ENCODE measurements at places on chromosomes 1 and 21.
A peak's percentile ranks its signal among the peaks of the same experiment; 100 is the strongest.

DNA sequence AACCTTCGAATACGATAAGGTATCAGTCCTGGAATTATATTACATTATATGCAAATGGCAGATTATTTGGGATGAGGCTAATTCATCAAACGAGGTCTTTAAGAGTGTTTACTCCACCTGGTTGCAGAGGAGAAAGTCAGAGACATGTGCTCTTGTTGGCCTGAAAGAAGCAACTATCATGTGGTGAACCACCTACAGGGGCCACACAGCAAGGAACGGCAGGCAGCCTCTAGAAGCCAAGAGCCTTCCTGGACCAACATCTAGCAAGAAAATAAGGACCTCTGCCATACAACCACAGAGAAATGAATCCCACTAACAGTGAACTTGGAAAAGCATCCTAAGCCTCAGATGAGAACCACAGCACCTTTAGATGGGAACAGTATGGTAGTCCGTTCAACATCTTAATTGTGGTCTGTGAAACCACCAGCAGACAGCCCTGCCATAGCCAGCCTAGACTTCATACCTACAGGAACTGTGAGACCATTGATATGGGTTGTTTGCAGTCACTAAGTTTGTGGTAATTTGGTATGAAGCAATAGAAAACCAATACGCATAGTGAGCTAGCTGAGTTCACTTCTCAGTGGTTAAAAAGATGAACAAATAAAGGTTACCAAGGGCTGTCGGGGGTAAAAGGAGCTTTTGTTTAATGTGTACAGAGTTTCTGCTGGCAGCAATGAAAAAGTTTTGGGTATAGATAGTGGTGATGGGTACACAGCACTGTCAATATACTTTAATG, 345.7 kb upstream of the RUNX1 start:
- no peak for DNase-seq

GRCh38 chr1:20361805-20362381, 71.2 kb downstream of the VWA5B1 start:
- DNase-seq = peak; percentile 10

GRCh38 chr1:65992165-65992821, 199.6 kb downstream of the PDE4B start:
- no peak for DNase-seq

DNA sequence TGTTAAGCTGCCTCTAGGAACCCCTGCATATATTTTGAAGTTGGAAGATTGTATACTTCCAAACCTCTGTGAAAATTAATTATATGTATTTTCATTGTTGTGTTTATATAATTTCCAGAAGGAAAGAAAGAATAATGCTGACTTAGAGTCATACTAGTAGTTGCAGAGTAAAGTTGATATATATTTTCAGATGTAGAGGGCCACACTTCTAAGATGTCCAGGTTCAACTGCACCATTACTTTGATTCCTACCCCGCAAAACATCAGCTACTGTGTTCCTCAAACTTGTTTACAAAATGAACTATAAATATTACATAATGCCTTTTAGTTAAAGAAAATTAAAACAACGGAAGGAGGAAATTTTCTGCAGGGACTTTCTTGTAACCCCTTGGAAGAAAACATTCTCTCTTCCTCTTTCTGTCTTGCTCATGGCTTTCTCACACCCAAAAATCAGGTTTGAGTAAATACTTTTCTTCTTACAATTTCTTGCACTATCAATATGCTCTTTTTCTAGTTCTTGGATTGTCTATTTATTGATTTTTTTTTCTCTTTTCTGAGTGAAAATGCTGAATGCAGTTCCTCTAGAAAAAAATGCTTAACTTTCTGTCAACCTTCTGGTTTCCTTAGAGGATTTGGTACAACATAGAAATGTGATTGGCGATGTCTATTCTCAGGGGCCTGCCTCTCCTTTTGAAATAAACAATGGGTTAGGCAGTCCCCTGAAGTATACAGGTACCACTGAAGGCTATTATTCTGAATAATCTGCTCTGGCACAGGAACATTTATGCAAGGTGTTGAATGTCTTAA, 867.8 kb downstream of the TTLL7 start:
- DNase-seq = no peak

- DNase-seq = no peak
Observed at GRCh38 chr1:237700181-237700580, 190.5 kb downstream of the ZP4 start.

GRCh38 chr1:1075148-1075935, 1.2 kb upstream of the RNF223 start:
- no peak for DNase-seq

DNA sequence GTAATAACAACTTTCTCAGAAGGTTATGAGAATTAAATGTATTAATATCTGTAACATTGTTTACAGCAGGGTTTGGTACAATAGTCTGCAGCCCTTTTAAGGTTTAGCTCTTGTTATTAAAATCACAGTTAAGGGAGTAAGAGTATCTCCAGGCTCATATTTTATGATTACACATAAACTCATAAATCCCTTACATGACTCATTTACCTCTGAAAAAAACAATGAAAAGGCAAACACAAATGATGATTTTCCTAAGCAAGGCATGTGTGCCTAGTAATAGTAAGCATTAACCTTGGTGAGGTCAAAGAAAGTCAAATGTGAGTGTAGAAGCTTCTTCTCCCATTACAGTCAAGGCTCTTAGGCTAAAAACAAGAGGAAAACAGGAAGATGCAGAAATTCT, 84.5 kb upstream of the ADGRL4 start:
- no peak for DNase-seq

DNA sequence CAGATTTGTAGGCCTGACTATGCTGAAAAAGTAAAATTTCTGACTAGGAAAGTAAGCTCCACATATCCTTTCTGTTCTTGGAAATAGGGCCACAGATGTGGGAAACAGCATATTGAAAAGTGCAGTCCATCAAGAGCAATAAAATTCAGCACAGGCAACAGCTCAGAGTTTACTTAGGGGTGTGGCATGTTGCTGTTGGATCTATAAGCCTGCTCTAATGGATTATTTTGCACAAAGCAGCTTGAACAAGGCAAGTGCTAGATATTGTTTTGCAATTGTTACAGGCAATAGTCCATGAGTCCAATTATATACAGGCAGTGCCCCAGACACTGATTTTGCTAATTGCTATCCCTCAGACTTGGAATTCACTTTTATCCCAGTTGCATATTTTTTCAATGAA, 289.8 kb upstream of the SNX7 start:
- no peak for DNase-seq

GRCh38 chr1:53698384-53698980, 40.5 kb downstream of the GLIS1 start:
- no peak for DNase-seq

DNA sequence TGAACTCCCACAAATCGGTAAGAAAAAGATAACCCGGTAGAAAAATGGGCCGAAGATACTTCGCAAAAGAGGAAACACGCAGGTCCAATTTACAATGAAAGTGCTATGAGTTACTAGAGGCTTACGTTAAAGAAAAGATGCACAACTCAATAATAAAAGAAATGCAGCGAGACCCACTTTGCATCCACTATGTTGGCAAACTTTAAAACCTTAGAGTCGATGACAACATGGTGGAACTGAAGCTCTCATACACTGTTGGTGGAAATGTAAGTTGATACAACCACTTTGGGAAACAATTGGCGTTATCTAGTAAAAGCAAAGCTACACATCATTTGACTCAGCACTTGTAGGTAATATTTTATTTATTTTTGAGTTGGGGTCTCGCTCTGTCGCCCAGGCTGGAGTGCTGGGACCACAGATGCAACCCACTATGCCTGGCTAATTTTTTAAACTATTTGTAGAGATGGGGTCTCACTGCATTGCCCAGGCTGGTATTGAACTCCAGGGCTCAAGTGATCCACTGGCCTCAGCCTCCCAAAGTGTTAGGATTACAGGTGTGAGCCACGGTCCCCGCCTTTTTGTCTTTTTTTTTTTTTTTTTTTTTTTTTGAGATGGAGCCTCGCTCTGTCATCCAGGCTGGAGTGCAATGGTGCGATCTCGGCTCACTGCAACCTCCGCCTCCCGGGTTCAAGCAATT, 696 bp upstream of the GPATCH3 start:
- no peak for DNase-seq

DNA sequence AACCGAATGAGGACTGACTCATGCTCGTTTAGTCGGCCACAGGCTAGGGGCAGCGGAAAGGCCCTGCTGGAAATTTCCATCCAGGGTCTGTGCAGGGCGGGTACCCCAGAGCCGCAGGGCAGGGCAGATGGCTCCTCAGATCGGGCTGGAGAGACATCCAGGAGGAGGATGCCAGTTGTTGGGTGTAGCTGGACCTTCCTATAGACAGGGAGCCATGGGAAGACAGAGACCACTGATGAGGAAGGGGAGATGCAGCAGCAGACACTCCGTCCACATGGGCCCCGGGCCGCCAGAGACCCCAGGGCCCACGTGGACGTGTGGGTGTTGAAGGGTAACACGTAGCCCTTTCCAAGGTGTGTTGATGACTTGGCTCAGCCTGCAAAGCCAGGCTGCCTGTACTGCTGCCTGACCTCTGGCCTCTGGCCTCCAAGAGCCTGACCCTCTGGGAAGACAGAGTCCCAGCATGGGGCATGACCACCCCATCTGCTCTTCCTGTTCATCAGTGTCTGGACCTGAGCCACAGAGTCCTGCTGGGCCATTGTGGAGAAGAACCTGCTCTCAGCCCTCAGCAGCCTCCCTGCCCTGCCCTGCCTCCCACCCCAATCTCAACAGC, 4.8 kb downstream of the GNG4 start:
- DNase-seq = no peak

DNA sequence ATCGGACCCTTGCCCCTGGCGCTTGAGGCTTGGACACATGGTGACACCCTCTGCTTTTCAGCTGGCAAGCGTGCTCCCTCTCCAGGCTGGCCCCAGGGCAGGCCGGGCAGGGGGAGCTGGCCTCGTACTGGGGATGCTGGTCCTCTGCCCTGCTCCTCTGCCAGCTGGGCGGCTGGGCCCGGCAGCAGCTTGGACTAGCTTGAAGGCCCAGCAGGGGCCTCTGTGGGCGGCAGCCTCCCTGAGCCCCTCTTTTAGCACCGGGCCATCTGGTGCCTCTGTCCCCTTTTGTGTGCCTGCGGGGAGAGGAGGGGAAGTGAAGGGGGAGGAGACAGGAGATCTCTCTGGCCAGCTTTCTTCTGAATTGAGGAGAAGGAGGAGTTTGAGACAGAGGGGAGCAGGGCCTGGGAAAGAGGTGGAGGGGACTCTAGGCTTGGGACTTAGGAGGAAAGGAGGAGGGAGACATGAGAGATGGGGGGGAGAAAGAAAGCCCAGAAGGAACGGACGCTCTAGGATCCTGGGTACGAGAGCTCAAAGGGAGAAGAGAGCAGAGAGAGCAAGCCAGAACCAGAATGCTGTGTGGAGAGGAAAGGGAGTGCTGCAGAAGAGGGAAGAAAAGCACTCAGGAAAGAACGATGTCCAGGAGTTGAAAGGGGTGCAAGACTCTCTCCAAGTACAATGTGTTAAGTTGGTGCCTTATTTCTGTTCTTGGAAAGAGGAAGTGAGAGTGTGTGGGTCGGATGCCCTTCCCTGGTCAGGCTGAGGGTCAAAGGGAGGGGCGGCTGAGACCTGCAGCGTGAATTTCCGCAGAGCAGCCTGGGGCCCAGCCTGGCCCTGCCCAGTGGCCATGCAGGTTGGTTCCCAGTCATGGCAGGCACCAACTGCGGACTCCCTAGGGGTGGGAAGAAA, 40.3 kb downstream of the IER5 start:
- DNase-seq = no peak

GRCh38 chr1:200260597-200261335, 149.1 kb downstream of the ZNF281 start:
- DNase-seq = no peak

- DNase-seq = no peak
Observed at GRCh38 chr21:41957991-41958766, 4.4 kb upstream of the C2CD2 start.

DNA sequence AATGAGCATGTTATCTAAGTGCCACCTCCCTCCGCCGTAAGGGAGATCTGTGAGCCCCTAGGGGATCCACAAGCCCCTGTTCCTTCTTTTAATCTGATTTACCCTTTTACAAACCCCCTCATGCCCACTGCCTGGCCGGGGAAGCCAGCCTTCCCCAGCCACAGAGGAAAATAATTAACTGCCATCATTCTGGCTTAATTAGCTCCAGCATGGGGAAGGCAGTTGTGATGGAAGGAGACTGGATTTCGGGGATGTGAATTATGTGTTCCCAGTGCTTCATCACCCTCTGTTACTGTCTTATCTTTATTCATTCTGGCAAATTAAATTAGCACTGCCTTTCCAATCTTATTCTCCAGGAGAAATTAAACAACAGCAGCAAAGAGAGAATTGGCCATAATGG, 135.8 kb downstream of the PTPRU start:
- DNase-seq = no peak

- no peak for DNase-seq
Observed at GRCh38 chr1:116873680-116874271, 35.9 kb upstream of the PTGFRN start.

GRCh38 chr21:36481639-36482038, 1.7 kb upstream of the CLDN14 start:
- no peak for DNase-seq

GRCh38 chr21:45590726-45591618, 48.7 kb upstream of the SLC19A1 start:
- peak; percentile 23 for DNase-seq

- no peak for DNase-seq
Observed at GRCh38 chr1:177640687-177641086, 329.2 kb downstream of the SEC16B start.

- no peak for DNase-seq
Observed at GRCh38 chr1:211603191-211603701, 24.3 kb upstream of the SLC30A1 start.

DNA sequence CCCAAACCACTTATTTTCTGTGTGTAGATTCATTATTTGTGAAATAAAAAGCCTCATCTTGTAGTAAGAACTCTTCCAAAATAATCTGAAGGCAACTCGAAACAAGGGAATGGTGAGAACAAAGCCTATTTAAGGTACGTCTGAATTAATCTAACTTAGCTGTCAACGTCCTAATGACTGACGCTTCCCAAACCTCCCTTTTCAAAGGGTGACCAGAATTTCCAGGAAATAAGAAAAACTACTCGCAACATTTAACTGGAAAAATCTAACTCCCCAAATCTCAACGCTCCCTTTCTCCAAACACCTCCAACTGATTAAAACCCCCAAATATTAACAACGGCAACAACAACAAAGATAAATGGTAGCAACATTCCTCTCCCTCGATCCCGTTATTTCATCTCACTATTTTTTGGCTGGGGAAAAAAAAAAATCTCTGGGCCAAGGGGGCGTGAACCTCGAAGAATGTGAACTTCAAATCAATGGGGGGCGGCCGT, 693 bp downstream of the SRSF10 start:
- no peak for DNase-seq
